NCI-H226 (cell line): ENCODE measurements at places on chromosomes 7 and 10.
A peak's percentile ranks its signal among the peaks of the same experiment; 100 is the strongest.

GRCh38 chr10:127918572-127918971 is 11.7 kb downstream of the PTPRE start:
- no peak for DNase-seq

DNA sequence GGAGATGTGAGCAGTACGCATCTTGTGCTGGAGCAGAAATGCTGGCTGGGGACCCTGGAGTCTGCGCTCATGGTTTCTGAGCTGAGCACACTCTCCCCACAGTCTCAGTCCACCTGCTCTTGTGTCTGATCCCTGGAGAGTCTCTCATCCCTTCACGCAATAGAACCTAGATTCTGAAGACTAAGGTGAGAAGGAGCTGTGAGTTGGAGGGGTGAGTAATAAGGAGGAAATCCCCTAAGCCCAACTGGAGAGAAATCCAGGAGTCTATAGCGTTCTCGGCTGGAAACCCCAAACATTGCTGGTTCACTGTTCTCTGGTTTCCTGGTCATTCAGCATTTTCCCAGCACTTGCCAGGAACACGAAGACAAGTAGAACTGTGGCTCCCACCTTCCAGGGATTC is 68.3 kb upstream of the SMNDC1 start:
- no peak for DNase-seq

GRCh38 chr10:117461766-117462423 is 80.7 kb upstream of the EMX2 start:
- peak; percentile 85 for DNase-seq

DNA sequence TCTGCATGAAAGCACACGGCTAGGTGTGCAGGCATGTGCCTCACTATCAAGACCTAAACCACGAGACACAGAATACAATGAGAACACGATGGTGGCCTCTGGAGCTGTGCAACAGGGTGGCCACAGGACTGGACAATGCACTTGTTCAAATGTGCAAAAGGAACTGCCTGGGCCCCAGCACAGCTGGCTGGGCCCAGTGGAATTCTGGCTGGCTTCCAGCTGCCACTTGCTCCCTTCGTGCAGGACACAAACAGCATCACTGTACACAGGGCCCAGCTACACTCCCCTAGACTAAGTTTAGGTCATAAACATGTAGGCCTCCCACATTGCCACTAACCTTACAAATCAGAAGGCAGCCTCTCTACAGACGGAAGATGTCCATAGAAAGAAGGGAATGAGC is 23.4 kb downstream of the DOCK4 start:
- DNase-seq, result no peak

DNA sequence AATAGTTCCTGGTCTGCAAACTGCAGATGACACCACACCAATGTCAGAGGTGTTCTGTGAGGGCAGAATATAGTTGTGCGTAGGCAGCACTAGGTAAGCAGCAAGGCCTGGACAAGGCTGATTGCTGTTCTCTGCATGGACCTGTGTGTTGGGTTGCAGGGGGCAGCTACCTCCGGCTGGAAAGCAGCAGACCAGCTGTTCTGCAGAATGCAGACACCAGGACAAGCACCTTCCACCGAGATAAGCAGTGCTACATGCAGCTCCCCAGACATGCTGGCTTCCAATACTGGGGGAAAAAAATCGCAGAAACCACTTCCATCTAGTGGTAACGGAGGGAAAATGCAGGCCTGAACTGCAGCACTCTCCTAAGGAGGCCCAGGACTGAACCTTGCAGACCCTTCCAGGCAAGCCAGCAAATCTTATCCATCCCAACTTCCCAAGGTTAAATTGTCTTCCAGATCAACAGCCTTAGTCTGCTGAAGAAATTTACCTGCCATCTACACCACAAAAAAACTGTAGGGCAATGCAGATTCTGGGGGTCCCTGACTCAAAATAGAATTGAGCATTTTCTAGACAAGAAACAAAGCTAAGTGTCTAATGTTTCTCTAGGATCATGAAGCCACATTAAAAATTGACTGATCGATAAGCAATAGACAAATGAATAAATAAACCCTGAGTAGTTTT is 50.5 kb upstream of the COBL start:
- peak; percentile 27 for DNase-seq

DNA sequence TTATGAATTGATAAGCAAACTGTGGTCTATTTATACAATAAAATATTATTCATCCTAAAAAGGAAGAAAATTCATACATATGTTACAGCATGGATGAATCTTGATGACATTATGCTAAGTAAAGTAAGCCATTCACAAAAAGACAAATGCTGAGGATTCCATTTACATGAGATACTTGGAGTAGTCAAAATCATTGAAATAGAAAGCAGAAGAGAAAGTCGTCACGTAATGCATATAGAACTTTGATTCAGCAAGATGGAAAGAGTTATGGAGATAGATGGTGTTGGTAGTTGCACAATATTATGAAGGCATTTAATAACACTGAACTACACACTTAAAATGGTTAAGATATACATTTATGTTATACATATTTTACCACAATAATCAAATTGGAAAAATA is 309.7 kb upstream of the KLF6 start:
- no peak for DNase-seq

GRCh38 chr7:47400741-47401206 is 181.1 kb downstream of the TNS3 start:
- DNase-seq, result no peak
